ENCODE measurements at places on chromosomes 6 and 20.
A peak's percentile ranks its signal among the peaks of the same experiment; 100 is the strongest.

DNA sequence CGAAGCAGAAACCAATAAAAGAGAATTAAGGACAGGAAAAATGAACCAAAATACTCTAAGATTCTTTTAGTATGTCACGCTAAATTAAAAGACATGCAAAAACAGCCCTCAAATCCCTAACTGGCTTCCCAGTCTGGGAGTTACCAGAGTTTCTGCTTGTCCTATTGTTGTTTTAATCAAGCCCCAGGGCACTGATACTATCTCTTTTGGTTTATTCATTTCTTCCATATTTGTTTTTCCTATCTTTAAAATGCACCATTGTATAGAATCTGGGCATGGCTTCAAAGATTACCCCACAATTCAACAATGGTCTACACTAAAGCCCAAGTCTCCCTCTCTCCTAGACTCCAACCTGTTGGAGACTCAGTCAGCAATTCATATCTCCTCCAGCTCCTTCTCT, 169.1 kb downstream of the MYLK4 start:
- DNase-seq, result no peak

- DNase-seq, result peak; percentile 12
Observed at GRCh38 chr6:134873500-134874388, 76.2 kb downstream of the ALDH8A1 start.

DNA sequence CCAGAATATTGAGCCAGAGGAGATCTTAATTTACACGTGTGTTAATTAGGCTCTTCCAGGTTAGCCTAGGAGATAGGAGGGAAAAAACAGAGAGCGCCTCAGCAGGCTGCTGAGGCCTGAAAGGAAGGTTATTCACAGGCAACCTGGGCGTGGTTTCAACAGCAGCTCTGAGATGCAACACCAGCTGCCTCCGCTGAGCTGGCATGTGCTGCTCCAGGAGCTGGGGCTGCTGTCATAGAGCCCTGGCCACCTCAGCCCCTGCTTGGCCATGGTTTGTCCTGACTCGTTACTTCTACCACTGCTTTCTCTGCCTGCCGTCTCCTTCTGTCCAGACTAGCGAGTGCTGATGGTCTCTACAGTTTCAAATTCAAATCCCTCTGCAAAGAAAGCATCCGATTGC, 32.4 kb upstream of the RPP40 start:
- DNase-seq, result no peak

- no peak for DNase-seq
Observed at GRCh38 chr6:32081168-32081990, 27.8 kb downstream of the TNXB start.

DNA sequence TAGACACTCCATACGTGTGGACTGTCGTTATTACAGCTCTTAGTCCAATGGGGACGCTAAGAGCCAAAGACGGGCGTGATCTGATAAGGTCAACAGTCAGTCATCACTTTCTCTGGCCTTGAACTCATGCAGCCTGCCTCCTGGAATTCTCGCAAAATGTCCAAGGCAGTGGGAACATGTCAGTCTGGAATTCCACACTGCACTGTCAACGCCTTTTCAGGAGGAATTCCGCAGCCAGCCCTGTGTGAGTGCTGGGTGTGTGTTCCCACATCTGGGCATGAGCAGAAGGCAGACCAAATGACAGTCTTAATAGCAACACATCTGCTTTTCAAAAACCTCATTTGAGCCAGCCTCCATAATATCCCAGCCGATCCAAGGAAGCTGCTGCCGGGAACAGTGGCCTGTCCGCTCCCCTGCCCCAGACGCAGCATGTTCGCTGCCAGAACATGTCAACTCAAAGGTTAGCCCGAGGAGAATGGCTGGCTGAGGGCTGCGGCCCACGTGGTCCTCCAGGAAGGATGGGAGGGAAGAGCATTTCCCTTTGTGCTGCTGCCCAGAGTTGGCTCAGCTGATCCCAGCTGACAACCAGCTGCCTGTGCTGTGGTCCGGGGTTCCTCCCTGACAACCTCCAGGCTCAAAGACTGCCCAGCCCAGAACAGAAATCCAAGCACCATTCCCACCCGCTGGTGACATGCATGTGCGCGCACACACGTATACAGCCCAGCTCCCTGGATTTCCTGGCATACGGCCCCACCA, 103.1 kb downstream of the SULF2 start:
- no peak for DNase-seq

DNA sequence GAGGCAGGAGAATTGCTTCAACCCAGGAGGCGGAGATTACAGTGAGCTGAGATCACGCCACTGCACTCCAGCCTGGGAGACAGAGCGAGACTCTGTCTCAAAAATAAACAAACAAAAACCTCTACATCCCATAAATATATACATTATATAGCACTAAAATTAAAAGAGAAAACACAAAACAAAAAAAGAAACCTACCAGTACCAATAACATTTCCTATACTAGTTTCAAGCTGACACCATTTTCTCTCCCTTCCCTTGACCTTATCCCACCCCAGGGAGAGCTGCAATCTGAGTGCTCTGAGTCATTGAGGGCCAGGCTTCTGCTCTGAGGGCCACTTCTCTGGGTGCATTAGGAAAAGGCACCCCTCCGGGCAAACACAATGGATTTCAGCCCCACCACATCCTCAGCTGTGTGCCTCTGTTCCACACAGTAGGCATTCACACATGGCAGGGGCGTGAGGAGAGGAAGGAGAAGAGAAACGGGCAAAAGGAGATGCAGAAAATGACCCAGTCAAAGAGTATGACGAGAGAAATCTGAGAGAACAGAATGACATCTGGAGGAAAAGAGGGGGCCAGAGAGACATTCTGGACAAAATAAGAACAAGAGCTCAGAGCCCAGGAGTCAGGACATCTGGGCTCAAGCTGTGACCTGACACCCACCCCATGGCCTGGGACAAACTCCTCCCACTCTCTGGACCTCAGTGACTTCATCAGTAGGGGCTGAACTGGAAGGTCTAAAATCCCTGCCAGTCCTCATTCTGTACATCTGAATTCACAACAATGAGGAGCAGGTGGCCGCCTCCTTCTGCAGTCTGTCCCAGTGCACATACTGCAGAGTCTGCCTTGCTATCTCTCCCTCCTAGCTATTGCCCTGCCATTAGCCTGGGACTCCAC, 18.2 kb downstream of the TRIM26 start:
- no peak for DNase-seq

GRCh38 chr20:25584905-25585704, at the start of gene NINL:
TSS of gene NINL (minus strand) at chr20:25585531. CDS start at chr20:25526587, 58,944 bp downstream.
- peak; percentile 40 for DNase-seq

GRCh38 chr6:11343963-11344723, 111.7 kb upstream of the NEDD9 start:
- no peak for DNase-seq

GRCh38 chr6:169223006-169223405, 30.6 kb downstream of the THBS2 start:
- no peak for DNase-seq

GRCh38 chr6:169897601-169898358, 146.4 kb downstream of the ERMARD start:
- DNase-seq, result no peak

DNA sequence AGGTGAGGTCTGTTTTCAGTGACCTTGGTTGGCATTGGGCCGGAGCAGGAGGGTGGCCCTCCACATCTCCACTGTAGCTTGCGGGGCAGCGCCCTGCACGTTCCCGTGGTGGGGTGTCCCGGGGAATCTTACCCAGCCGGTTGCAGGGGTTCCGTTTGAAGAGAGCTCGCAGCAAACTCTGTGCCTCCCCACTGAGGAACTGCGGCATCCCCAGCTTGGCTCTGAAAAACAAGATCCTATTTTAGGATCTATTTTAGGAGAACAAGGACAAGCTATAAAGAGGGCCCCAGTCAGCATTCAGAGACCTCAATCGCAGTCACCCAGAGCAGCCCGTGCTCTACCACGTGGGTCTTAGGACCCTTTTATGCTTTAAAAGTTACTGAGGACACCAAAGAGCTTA, 97.8 kb downstream of the RAMACL start:
- DNase-seq, result no peak

DNA sequence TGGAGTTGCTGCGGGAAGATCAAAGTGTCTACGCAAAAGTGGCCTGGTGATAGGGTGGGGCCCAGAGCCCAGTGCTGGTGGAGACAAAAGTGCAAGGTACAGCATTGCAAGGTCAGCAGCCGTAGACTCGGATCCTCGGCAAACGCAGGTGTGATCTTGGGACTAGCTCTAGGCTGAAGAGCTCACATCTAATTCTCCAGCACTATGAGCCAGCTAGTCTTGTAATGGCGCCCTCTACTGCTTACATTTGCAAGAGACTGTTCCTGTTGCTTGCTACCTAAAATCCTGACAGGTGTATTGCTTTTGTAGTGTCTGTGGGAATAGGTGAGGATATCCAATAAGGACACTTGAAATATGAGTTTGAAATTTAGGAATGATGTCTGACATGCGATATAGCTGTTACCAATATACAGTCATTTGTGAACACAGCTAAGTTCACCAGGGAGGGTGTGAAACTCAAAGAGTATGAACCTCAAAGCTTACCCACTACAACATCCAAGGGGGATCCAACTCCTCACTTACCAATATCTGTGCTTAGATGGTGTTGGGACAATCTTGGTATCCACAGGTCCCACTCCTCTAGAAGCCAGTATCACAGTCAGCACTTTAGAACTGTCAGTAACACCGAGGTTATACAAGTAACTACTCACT, 58.4 kb downstream of the PDE7B start:
- DNase-seq, result peak; percentile 78

GRCh38 chr6:24719125-24719971, at the start of gene C6orf62:
TSS of gene C6orf62 (minus strand) at chr6:24719154. CDS start at chr6:24718668, 486 bp downstream.
- DNase-seq, result peak; percentile 51

DNA sequence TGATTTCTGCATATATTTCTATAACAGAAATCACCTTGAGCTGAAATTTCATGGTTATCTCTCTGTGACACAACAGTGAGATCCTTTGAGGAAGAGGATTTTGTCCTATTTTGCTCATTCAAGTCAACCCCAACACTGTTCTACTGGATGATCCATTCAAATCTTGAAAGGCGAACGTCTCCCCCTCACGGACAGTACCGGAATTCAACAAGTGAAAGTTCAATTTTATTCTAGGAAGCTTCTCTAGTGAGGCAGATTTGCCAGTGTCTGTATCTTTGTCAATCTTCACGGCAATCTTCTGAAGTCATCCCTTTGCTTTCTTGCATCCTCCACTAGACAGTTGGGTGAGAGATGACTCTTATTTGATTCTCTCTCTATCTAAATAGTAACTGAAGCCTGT, 91.7 kb upstream of the PDE7B start:
- DNase-seq, result no peak

DNA sequence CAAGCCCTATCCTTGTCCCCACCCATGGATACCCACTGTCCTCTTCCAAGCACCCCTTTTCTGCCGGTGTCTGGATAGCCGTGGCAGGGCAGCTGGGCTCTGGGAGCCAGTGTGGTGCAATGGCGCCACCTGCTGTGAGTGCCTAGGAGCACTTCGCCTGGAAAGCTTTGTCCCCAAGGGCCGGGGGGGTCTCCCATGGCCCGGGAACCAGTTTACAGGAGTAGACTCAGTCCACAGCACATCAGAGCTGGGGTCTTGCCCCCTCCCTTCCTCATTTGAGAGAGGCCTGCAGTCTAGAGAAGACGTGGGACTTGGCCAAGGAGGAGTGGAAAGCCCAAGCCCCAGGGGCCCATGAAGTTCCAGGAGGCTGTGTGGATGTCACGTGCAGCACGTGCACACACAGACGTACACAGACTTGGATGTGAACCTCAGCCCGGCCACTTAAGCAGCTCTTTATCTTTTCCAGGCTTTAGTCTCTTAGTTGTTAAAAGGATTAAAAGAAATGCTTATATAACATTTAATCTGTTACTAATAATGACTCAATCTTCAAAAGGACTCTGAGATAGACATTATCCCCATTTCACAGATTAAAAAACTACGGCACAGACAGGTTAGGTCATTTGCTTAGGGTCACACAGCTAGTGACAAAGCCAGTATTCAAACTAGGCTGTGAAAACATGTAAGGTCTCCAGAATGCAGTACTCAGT, 40.9 kb upstream of the CDH22 start:
- DNase-seq, result peak; percentile 52

DNA sequence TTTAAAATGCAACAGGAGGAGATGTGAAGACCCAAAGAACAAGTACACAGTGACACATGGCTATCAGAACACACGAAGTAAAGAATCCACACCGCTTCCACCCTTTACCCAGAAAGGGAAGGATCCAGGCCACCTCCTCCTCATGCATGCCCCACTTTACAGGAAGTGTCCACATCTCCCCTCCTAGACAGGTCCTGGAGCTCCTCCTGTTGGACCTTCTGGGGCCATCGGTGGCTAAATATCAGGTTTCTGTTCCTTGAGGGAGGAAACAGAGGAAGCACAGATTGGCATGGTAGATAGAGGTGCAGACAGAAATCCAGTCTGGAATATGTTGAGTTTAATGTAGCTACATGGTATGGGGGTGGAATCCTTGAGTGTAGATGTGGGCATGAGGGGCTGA, 10.9 kb downstream of the NINL start:
- DNase-seq, result no peak

GRCh38 chr6:48068278-48069251, 42.4 kb downstream of the PTCHD4 start:
- DNase-seq, result no peak

DNA sequence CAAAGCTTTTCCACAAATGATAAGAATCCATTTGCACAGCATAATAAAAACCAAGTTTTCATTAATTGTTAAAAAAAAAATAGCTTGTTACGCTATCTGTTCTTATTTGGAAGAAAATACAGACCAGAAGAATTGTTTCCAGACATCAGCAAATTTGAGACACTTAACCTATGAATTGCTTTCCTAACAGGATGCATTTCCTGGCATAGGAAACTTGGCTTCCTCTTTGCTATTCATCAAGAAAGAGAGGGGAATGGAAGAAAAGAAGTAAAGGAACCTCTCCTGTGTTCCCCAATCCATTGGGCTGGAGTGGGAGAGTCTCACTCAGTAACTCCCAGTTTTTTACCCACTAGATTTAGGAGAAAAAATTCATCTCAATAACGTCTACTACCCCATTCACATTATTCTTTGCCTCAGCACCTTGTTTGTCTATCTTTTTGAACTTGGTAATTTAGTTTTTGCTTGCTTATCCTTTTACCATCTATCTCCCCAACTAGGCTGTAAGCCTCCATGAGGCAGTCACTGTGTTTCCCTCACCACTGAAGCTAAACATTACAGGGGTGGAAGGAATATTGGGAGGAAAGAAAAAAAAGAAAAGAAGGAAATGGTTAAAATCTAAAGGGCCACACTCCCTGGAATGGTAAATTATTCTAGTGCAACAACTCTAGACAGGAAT, 150.3 kb downstream of the COL21A1 start:
- no peak for DNase-seq

DNA sequence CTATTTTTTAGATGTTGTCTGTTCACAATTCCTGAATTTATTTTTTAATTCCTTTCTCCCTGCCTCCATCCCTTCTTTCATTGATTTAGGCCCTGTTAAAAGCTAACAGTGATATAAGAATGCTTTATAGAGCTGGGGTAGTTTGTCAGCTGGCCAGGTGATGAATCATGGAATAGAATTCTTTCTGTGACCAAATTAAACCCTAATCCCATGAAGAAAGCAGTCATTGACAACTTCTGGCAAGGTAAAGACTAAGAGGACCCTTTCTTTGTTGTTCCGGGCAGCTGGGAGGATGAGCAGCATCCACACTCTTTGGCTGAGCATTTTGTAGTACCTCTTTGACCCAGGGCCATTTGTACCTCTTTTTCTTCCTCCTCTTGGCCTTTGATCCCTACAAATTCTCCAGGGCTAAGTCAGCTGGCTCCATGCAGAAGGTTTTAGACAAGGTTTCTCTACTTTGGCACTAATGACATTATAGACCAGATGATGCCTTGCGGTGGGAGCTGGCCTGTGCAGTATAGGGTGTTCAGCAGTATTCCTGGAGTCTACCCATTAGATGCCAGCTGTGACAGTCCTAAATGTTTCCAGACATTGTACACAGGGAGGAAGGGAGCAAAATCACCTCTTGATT, 102.9 kb downstream of the SLX4IP start:
- DNase-seq, result no peak

All from CD4-positive, alpha-beta T cell treated with Interleukin-12 subunit alpha and Interleukin-12 subunit beta, for 1 hour (primary cell).